CD4-positive, alpha-beta T cell treated with Interferon alpha-2 for 1 hour (primary cell): ENCODE measurements at places on chromosomes 12 and 14.

GRCh38 chr12:51531284-51531977 is 59.6 kb upstream of the SCN8A start:
- no peak for DNase-seq

GRCh38 chr12:51388069-51388799 is 3.0 kb downstream of the GALNT6 start:
- DNase-seq, result no peak

- no peak for DNase-seq
Observed at GRCh38 chr14:96625426-96625985, 123.3 kb downstream of the PAPOLA start.

DNA sequence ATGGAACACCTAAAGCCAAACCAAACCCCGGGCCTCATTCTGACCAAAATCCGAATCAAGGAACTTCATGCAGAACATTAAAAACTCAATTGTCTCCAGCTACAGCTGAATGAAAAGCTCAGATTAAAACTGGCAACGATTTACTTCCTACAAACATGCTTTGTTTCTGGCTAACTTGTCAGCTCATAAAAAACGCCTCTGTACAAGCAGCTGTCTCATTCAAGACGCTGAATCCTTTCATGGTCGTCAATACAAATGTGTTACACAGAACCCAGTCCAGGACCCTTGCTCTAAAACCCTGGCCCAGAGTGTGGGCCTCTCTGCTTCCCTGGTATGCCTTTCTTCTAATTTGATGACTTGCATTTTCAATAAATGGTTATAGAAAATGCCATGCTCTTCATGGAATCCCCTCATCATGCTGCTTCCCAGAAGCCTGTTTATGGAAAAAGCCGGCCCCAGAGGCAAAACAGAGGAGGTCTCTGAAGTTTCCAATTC is 183.1 kb downstream of the PHLDA1 start:
- no peak for DNase-seq

- DNase-seq, result no peak
Observed at GRCh38 chr14:36512585-36513003, 7.4 kb downstream of the NKX2-1 start.

GRCh38 chr12:124387528-124387911 is 92.6 kb downstream of the RFLNA start:
- DNase-seq, result no peak

DNA sequence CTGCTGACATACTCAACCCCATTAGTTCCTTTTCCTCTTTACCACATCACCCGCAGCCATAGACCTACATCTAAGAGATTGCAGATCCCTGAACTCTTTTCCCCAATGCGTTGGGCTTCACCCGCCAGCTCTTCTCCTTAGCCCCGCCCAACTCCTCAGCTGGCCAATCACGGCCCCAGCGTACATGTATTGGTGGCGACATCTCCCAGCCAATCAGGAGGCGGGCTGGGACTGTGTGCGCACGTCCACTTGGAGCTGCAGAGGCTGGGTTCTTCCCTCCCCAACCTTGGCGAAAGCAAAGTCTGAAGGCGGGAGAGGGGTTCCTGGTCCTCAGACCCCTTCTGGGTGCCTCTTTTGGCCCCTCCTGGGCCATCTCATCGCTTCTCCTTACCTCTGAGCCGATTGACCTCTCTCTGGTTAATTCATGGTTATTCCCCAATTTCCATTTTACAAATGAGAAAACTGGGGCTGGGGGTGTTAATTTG is 11.0 kb downstream of the PDE1B start:
- DNase-seq, result peak; percentile 92

GRCh38 chr14:74713395-74713735 is 421 bp downstream of the FCF1 start:
- no peak for DNase-seq

DNA sequence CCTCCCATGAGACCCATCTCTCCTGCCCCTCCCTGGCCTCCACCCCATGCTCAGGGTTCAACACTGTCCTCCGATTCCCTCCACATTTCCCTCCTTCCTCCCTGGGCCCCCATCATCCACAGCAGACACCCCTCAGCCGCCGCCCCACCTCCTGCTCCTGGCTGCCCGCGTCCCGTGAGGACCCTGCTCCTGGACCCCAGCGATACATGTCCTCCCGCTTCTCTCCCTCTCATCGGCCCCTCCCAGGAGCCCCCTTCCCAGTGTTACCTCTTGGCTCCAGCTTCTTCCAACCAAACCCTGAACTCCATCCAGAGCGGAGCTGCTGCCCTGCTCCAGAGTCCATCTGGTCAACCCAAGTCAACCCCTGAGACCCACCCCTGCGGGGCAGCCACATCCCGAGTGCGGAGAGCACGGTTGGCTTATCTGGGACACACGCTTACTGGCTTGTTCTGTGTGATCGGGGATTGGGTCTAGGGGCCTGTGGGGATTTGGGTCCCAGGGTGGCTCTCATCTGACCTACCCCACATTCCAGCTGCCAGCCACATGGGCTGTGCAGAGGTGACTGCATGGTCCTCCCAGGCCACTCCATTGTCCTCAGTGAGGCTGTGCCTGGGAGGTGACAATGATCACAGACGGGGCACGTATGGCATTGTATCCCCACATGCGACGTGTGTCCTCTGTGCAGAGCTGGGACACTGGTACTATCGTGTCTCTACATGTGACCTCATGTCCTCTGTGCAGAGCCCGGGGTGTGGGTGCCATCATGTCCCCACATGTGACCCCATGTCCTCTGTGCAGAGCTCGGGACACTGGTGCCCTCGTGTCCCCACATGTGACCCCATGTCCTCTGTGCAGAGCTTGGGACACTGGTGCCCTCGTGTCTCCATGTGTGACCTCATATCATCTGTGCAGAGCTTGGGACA is 333.6 kb downstream of the ADGRD1 start:
- DNase-seq, result no peak

GRCh38 chr12:48286665-48287064 is 64.1 kb downstream of the ZNF641 start:
- no peak for DNase-seq

- DNase-seq, result no peak
Observed at GRCh38 chr14:99686557-99687283, 2.6 kb downstream of the CYP46A1 start.

DNA sequence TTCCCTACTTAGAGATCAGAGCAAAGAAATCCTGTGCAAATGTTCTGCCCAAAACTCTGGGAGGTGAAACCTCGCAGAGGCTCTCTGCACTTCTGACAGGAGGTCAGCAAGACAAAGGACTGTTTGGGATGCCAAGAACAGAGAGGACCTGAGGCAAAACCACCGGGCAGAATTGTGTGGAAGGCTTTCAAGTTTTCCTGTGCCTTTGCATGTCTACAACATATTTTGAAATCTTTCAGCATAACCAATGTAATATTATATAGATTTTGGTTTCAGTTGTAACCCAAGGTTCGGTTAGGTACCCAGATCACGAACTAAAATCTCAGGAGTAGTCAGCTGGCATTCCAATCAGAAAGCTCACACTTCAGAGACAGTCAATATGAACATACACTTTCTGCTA is 99.4 kb upstream of the PLEKHA5 start:
- no peak for DNase-seq

DNA sequence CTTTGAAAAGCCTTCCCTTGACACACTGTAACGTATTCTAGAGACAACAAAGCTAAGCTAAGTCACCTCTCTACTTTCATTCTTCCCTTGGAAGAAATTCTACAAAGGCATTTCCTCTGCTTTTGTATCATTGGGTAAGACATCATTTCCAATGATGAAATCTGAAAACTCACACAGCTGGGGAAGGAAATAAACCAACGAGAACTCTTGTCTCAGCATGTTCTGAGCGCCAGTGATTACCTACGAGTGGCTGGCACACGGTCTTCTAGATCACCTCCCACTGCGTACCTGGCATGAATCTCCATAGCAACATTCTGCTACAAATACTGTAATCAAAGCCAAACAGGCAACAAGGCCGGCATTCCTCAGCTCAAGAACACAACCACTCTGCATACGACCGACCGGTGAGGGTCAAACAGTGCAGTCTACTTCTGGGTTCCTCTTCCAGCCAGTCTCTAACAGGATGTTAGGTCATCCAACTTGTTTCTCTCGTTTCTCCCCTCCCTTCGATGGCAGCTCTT is 7.6 kb downstream of the VPS37B start:
- DNase-seq, result peak; percentile 82

GRCh38 chr14:94139006-94139405 is 9.6 kb upstream of the IFI27L2 start:
- no peak for DNase-seq

- DNase-seq, result no peak
Observed at GRCh38 chr12:51401900-51402299, 10.7 kb upstream of the GALNT6 start.

GRCh38 chr14:61616524-61617185 is 78.7 kb upstream of the HIF1A start:
- DNase-seq, result no peak

GRCh38 chr12:62192903-62193250 is 67.3 kb upstream of the USP15 start:
- DNase-seq, result no peak

DNA sequence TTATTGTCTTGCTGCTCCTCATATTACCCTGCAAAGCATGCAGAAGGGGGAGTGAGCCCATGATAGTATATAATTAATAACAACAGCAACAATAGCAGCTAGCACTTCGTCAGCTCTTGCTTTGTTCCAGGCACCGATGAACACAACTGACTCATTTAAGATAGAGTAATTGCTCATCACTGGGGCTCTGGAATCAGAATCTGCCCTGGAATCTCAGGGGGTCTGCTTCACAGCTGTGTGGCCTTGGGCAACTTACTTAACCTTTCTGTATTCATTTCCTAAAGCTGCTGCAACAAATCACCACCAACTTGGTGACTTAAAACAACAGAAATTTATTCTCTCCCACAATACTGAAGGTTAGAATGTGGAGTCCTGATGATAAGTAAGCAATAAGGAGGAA is 55.0 kb upstream of the PSMC1 start:
- DNase-seq, result no peak

DNA sequence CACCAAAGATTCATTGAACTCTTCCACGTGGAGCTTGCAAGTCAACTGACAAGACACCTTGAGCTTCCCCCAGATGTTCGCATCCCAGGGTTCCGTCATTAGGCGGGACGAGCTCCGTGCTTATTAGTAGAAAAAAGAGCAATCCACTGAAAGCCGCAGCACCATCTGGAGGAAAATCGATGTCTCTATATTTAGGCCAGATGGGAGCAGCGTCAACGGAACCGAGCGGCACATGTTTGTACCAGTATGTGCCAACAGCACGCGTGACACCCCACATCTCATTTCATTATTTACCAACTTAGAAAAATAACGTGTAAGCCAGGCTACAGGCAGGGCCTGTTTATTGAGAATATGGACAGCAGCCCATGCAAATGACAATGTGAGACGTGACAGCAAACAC is 45.8 kb upstream of the TMEM132D start:
- DNase-seq, result no peak

GRCh38 chr14:82432301-82433105 is 898.9 kb upstream of the SEL1L start:
- DNase-seq, result no peak

- DNase-seq, result no peak
Observed at GRCh38 chr12:51874000-51874399, 13.9 kb upstream of the ANKRD33 start.

- no peak for DNase-seq
Observed at GRCh38 chr12:123070267-123071081, 80.4 kb downstream of the PITPNM2 start.

DNA sequence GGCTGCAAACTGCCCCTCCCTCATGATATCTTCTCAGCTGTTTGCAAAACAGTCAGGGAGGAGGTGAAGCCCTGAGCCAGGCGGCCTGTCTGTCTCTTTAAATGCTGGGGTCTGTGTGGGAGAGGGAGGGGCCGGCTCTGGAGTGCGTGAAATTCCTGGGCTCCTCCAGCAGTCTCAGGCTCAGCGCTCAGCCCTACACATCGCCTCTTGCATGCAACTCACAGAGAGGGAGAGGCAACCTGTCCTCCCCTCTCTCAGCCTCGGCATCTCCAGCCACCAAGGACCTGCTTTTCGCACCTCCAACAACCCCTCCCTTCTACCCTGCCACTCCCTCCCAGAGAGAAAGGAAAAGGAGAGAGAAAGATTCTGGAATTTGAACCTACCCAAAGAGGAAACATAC is at the start of gene NRXN3:
NRXN3 (plus strand) TSS at position 171 of the 400 bp plus-strand sequence. CDS start 72,721 bp downstream, outside the sequence.
- no peak for DNase-seq

DNA sequence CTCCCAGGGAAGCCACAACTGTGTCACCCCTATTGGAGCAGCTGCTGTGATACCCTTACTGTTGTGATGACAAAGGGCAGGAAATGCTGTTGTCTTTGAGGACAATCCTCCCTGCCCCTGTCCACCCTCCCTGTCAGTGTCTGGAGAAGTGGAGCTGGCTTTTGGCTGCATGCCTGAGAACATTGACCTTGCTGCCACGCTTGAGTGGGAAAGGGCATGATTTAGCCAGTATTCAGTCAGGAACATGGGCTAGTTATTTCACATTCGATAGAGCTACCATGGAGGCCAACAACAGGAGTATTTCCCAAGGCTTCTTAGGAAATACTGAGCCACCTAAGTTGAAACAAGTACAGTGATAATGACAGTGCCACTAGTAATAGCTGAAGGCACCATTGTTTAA is 59.4 kb downstream of the MYRFL start:
- no peak for DNase-seq

DNA sequence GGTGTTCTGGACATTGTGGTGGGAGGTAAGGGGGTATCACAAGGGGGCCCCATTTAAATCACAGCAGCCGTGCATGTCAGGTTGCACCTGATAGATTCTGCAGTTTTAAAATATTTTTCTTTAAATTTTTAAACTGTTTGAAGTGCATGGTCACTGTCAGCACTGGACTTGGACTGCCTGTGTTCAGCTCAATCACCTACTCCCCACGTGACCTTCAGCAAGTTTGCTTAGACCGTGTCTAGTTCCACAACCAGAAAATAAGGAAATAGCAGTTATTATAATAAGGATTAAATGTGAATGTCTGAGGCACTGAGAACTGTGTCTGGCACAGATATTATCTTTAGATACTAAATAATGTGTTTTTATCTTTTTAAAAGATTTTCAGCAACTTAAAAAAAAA is 64.7 kb downstream of the ESR2 start:
- no peak for DNase-seq

DNA sequence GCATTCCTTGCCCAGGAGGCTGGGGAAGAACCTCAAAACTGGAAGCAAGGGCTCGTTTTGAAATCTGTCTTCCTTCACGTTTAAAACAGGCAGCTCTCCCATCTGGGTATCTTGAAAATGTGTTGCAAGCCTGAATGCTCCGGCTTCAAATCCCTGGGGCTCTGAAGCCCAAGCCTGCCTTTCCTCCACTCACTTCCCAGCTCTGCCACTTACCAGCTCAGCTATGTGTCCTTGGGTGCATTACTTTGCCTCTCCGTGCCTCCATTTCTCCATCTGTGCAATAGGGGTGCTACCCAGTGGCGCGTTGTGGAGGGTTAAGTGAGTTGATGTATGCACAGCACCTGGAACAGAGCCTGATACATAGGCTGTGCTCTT is 97.6 kb downstream of the GCH1 start:
- DNase-seq, result no peak
